ENCODE measurements at places on chromosomes 5 and 9.

DNA sequence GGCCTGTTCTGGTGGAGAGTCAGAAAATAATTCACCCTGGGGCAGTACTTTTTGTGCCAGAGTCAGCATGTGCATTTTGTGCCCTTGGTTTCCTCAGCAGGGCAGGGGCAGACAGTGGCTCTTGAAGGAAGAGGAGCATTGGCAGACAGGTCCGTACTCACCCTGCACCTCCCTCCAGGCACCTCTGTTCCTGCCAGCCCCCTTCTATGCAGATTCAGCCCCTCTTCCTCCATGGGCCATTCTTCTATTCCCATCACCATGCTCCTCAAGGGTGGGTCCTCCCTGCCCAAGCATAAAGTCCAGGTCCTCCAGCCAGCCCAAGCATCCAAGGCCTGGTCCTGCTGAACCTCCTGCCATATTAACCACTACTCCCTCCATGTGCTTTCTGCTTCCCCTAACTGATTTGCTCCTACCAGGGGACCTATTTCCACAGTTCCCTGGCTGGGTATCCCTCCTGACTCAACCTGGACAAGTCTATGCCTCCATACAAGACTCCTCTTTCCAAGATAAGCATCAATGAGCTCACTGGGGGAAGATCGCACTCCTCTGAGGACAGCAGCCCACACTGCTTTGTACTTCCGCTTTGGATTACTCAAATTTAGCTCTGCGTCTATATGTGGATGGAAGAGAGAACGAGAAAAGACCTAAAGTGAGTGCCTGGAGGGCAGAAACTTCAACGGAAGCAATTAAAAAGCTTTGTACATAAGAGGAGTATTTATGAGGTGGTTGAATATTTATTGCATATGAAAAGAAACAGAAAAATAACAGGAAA lies 9.3 kb upstream of the ACSL6 start:
- no peak for DNase-seq

- DNase-seq: no peak
These were observed 13.6 kb downstream of the TICAM2 start for GRCh38 chr5:115588640-115589039.

- no peak for DNase-seq
These were observed 38.8 kb downstream of the ITGA2 start for GRCh38 chr5:53027913-53028312.

DNA sequence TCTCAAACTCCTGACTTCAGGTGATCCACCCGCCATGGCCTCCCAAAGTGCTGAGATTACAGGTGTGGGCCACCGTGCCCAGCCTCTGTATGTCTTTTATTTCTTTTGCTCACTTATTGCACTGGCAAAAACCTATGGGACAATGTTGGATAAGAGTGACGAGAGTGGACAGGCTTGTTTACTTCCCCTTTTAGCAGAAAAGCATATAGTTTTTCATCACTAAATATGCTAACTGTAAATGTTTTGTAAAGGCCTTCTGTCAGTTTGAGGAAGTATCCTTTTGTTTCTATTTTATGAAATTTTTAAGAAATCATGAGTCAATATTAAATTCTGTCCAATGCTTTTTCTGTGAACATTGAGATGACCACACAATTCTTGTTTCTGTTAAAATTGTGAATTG lies 103.3 kb downstream of the AUH start:
- no peak for DNase-seq

DNA sequence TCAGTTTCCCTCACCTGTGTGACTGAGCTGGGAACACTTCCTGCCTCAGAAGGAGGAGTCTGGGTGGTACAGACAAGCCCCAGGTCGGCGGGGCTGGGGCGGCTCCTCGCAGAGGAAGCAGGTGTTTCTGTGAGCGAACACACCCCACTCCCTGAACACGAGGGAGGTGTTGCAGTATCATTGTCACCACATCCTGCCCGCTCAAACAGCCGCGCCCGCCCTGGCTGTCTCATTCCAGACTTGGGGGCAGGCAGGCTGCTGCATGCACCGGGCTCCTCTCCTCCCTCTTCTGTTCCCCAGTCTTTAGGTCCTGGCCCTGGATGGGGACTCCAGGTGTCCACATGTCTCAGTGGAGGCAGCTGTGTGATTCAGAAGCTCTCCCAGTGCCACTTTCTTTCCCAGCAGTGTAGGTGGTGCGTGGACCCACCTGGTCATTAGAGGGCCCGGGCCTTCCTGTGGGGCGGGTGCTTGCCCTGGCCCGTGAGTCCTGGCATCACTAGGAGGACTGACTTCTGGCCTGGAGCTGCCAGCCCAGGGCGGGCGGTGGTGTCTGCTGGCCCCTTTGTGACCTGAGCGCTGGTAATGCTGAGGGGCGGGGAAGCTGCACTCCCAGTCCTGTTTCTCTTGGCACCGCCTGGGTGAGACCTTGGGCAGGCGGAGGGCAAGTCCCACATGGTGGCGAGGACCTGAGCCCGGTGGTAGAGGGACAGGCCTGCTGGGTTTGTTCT lies 18.3 kb upstream of the PHYHD1 start:
- peak; percentile 59 for DNase-seq

DNA sequence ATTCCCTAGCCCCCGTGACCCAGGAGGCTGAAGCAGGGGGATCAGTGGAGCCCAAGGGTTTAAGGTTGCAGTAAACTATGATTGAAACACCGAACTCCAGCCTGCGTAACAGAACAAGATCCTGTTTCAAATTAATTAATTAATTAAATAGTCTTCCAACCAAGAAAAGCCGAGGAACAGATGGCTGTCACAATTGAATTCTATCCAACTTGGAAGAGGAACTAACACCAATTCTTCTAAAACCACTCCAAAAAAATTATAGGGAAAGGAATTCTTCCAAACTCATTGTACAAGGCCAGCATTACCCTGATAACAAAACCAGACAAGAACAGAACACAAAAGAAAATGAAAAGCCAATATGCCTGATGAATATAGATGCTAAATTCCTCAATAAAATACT lies 43.4 kb upstream of the RGS7BP start:
- no peak for DNase-seq

DNA sequence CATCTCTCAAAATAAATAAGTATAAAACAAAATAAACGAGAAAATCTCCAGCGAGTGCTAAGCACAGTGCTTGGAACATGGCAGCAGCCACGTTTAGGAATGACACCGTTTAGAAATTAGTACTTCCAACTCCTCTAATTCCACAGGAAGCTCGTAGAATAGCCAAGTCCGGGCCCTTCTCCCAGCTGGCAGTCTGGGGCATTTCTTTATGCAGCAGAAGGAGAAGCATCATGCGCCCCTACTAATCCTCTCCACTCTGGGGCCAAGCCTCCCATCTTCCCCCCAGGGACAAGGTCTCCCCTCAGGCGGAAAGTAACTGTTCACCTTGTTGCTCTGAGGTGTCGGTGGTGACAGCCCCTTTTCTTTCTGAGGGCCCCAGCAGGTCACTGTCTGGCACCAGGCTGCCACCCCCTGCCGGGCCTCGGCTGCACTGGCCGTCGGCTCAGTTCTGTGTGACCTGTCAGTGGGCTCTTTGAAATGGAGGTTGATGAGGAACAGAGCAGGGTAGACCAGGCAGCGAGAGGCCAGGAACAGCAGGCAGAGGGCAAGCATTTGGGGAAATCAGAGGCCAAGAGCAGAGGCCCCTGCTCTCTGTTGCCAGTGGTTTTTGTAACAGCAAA lies 113.5 kb upstream of the WWC1 start:
- no peak for DNase-seq

DNA sequence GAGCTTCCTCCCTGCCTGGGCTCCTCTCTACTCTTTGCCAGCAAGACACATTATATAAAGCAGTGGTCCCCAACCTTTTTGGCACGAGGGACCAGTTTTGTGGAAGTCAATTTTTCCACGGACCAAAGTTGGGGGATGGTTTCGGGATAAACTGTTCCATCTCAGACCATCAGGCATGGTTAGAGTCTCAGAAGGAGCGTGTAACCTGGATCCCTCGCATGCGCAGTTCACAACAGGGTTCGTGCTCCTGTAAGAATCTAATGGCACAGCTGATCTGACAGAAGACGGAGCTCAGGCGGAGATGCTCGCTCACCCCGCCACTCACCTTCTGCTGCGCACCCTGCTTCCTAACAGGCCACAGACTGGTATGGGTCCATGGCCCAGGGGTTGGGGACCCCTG lies 142.8 kb downstream of the LIFR start:
- DNase-seq: no peak

DNA sequence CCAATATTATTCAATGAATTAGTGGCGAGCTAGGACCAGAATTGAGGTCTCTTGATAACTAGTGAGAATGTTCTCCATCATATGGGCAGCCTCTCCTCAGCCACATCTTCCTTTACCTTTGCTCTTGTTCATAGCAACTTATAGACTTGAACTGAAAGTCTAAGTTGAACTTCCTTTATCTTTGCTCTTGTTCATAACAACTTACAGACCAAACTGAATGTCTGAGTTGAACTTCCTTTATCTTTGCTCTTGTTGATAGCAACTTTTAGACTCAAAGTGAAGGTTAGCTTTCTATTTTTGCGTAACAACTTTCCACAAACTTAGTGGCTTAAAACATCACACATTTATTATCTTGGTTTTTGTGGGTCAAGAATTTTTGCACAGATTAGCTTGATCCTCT lies 146.4 kb upstream of the C9orf72 start:
- no peak for DNase-seq

GRCh38 chr5:136191304-136192014 lies 1.5 kb downstream of the SMIM32 start:
- DNase-seq: no peak

GRCh38 chr5:68730220-68730978 lies 363.4 kb upstream of the SLC30A5 start:
- no peak for DNase-seq

DNA sequence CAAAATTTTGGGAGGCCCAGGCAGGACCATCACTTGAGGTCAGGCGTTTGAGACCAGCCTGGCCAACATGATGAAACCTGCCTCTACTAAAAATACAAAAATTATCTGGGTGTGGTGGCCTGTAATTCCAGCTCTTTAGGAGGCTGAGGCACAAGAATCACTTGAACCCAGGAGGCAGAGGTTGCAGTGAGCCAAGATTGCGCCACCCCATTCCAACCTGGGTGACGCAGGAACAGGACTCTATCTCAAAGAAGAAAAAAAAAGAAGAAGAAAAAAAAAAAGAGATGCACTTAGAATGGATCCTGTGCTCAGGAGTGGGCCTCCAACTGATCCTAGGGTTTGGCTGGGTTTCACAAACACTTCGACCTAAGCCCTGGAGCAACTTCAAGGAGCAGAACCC lies 45.1 kb downstream of the GLDC start:
- no peak for DNase-seq

- DNase-seq: no peak
These were observed 38.3 kb upstream of the ADRA1B start for GRCh38 chr5:159877894-159878448.

DNA sequence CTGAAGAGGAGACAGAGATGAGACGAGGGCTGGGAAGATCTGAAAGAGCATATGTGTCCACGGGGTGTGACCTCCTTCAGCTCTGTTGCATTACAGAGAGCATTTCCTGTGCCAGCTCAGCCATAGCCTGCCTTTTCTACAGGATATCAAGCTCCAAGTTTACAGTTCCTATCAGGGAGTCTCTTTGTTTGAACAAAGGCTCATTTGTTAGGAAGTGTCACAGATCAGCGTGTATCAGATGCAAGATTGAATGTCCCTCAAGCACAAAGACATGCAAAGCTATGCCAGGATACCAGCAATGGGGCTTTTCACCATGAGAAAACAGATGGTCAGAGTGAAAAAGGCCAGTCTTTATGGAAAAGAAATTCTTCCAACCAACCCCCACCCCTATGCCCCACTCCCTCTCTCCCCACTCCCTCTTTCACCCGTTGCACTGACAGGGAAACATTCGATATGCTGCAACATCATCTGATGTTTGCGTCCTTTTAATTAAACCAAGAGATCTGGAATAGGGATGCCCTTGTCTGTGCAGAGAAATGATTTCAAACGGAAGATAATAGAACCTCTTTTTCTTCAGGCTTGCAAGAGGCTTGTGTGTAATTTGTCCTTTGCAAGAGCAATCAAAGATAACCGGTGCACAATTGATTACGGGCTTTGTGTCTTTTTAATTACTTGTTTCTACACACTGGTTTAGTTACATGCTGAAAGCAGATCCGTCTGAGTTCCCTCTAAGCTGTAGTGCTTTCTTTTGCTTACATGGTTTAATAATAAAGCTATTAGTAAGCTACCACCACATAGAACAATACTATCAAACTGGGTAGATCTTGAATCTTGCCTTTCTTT lies 263.1 kb upstream of the RGMB start:
- DNase-seq: no peak

DNA sequence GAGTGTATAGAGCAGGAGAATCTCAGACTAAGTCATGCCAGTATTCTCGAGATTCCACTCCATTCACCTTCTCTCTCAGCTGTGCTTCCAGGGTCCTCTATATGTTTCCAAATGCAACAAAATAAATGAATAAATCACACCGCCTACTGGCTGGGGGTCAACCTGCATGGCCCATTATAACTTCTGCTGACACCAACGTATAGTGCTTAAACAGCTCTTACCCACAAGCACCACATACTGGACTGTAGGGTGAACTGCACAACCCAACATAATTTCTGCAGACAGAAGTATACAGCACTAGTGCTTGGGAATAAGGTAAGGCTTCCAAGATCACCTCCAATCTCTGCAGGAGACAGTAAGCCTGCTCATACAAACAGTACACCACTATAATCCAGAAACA lies 33.1 kb upstream of the HTR4 start:
- DNase-seq: no peak

- DNase-seq: no peak
These were observed 77.0 kb downstream of the CYFIP2 start for GRCh38 chr5:157342822-157343402.

Measured in stimulated activated CD8-positive, alpha-beta memory T cell treated with anti-CD3 and anti-CD28 coated beads, Interleukin-4, amount 100 ng/mL, for 1 hour (primary cell).